ENCODE measurements at places on chromosomes 3 and 15.

DNA sequence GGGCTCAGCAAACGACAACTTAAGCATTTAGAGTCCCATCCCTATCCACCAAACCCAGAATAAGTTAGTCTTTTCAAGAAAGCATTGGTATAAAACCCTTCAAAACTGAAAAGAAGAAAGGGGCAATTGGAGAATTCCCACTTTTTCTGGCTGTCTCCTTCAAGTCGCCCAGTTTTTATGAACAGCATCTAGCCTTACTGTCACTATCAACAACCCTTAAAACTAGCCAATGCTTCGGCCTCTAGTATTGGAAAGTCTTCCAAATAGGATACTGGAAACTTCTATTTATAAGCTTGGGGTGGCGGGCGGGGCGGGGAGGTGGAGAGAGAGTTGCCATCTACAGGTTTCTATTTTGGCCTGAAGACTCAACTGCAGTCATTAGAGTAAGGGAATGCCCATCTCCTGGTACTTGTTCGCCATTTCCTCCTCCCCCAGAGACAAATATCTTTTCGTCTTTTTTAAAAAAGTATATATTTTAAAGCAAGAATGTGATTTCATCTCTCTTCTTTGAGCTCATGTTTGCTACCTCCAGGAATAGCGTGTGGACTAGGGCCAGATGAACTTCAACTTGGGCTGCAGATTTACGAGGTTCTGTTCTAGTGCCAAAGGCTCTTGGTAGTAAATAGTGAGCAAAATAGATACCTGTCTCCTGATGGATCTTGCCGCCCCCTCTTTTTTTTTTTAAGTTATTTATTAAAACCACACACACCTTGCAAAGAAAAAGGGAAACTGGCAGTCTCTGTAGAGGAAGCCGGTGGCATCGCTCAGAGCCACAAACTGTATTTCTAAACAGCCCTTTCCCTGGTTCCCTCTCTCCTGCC, 2.7 kb downstream of the BCL6 start:
- DNase-seq, result no peak

- no peak for DNase-seq
Measured at GRCh38 chr3:110301781-110302180, 769.8 kb upstream of the NECTIN3 start.

- DNase-seq, result no peak
Measured at GRCh38 chr3:127887321-127887720, 27.7 kb upstream of the KBTBD12 start.

DNA sequence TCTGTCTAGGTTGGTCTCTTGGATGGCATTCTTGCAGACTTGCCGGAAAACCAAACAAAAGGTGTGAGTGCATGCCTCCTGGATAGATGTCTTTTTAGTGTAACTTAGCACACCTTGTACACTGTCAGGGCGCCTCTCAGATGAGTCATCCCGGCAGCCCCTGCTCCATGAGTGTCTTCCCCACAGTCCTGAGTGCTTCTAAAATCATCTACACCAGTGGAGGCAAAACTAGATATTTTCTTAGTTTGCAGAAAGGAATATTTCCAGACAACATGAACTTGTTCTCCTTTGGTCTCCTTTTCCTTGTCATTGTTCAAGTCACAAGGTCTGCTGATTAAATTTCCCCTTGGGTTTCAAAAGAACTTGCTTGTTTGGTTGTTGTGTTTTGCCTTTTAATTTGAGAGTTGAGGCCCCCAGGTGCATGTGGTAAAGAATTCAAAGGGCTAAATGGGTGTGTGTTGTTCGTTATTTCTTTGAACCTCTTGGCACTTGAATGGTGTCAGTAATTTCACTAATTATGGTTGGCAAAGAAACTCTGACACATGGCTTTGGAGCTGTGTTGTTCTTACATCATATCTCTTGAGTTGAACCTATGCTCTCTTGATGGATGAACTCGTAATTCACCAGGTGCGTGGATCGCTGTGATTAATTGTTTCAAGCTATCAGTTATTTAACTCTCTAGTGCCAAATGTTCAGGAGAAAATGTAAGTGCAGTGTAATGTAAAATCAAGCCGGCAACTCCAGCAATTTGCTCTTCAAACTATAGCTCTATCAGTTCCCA, 98.2 kb downstream of the IGF1R start:
- no peak for DNase-seq

- no peak for DNase-seq
Measured at GRCh38 chr3:126434931-126435411, 40.3 kb downstream of the CFAP100 start.

All from HEK293T (cell line).